ENCODE measurements at places on chromosomes 11 and 22. TPM values are rescaled to one million over a fixed set of nuclear protein-coding genes. Genes with fewer than 3 reads are reported as not detected.
A peak's percentile ranks its signal among the peaks of the same experiment; 100 is the strongest.

- DNase-seq, result no peak
Observed at GRCh38 chr11:126198648-126199047, 12.8 kb downstream of the RPUSD4 start.

DNA sequence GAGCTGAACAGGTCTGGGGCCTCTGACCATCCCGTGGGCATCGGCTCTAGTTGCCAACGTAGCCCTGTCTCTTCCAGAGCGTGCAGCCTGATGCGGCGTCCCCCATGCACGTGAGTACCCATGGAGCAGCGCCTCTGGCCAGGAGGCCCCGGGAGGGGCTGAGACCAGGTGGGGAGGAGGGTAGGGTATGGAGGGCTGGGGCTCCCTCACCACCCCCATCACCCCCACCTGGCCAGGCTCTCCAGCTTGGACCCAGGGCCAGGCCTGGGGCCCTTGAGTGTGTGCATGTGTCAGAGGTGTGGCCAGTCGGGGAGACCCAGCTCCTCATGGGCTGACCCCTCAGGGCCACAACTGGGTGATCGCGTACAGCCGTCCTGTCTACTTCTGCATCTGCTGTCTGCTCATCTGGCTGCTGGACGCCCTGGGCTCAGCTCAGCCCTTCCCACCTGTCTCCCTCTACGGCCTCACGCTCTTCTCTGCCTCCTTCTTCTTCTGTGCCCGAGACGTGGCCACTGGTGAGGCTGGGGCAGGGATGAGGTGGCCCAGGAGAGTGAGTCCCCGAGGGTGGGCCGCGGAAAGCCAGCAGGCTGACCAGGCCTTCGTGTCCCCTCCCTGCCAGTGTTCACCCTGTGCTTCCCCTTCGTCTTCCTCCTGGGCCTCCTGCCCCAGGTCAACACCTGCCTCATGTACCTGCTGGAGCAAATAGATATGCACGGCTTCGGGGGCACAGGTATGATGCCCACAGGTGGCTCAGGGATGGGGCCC is 8.5 kb downstream of the PCNX3 start:
- DNase-seq, result no peak

Gene PRDM11
- total RNA-seq, result 7.3 TPM

GRCh38 chr11:11020219-11020726 is 162.4 kb upstream of the ZBED5 start:
- DNase-seq, result no peak

DNA sequence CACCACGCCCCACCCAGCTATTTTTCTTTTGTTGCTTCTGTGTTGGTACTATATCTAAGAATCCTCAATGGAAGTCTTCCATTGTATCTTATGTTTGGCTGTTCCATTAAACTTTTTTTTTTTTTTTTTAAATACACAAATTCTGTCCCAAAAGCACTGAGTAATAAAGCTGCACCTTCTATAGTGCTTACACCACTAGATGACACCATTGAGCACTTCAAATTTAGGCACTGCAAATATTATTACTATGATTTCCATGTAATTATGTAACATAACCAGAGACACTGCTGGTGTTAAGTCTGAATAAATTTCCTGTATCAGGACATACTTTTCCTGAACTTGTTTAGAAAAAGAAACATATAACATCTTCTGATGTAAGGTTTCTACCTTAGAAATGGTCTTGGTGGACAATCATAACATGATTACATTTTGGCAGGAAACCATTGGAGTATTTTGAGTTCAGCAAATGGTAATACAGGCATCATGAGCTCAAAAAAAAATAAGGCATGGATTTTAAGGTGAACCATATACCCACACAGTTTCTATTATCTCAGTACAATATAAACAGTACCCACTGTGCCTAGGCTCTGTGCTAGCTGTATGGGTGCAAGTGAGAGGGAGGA is 110.5 kb downstream of the ATG16L2 start:
- no peak for DNase-seq

Gene ZNF143
- 48.8 TPM for total RNA-seq

Gene PAMR1
- total RNA-seq, result not detected

- DNase-seq, result peak; percentile 65
Observed at GRCh38 chr11:30586251-30587144, at the start of gene MPPED2. MPPED2 (minus strand) TSS chr11:30586353; CDS start chr11:30580373, 5,980 bp downstream.

- no peak for DNase-seq
Observed at GRCh38 chr22:28443526-28443876, 236.1 kb downstream of the TTC28 start.

DNA sequence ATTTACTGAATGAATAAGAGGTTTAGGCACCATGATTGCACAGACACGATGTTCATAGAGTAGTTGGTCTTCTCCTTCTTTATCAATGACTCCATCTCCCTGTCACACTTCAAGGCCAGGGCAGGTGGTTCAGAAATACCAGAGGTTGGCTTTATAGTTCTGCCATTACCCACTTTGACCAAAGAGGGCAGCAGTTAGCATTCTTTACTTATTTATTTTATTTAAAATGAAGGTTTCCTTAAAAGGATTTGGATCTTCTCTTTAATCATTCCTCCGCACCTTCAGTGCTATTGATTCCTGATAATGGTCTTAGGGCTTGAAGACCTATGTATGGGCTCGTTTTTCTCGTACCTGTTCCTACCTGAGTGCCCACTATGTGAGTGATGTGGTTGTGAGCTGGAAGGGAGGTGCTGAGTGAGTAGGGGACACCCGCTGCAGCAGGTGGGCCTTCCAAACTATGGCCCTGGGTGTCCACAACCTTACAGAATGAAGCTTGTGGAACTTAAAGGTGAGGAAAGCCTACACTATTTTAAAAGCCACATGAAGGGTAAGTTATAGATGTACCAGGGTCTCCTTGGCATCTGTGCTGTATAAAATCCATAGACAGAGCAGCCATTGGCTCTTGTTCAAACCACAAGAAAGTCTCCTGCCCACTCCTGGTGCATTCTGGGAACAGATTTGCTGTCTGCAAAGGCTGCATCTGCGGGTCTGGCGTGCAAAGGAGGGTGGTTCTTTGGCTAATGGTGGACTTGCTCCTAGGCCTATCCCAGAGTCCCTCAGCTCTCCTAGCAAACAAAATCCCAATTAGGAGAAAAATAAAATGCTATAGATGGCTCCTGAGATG is 35.0 kb downstream of the TIMP3 start:
- DNase-seq, result no peak

Gene PRPF19
- 97.7 TPM for total RNA-seq

Gene PKDREJ
- total RNA-seq, result not detected

DNA sequence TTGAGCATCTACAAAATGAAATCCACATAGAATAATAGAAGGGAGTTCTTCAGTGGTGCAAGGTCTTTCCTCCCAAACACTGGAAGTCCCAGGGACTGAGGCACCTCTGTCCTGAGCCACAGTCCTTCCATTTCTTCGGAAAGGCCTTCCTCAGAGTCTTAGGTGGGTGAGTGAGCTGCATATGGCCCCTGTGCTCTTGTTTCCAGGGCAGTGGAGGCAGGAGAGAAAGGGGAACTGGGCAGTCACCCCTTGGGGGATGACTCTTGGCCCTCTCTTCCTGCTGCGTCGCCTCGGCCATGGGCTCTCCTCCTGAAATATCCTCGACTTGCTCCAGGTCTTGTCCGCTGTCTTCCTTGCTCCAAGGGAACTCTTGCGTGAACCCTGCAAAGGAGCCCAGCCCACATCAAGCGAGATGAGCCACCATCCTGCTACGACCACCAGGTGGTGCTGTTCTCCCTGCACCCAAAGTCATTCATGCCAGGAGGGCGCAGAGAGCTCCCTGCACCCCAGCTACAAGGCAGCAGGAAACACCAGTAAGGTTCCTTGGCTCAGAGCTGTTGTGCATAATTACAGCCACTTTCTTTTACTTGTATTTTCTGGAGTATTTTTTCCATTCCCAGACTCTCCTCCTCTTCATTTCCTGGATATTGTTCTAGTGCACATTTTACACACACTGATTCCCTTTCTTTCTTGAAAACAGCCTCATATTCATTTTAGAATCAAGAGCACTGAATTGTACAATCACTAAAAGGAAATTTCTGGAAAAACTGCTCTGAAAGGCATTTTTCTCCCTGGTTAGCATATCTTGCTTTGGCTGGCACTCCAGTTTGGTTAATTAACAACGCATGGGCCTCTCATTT is 397.8 kb downstream of the OPCML start:
- peak; percentile 52 for DNase-seq

DNA sequence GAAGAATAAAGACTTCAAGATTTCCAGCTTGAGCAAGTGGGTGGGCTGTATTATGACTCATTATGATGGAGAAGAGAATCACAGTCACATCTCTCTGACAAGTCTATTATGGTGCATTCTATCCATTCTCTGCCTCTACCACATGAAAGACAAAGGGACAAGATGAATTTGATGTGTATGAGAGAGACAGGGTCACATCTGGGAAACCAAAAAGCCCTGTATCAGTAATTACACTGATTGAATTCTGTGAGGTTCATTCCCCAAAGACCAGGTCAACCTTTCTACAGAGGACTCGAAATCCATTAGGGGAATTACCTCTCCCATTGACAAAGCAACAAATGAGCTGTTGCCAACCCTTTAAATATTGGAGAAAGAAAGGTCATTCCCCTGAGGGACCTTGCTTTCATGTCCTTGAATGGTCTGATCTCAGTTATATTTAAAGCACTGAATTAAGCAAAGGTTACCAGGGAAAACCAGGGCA is 109.6 kb downstream of the USP35 start:
- no peak for DNase-seq

DNA sequence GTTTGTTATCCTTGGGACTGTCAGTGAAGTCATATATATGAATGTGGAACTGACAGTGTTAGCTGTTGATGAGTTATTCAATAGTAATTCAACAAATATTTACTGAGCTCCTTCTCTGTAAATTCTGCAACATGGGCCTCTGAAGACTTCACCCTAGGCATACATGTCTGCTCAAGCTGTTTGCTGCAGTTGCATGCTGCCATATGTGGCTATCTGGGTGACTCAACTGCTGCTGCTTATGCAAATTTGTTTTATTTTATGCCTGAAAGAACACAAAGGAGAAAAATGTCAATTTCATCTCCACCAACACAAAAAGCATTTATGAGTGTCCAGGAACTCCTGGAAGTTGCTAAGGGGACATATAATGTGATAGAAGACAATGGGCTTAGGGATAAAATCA is 417.6 kb downstream of the AASDHPPT start:
- DNase-seq, result no peak

Gene TRPM5
- total RNA-seq, result not detected

DNA sequence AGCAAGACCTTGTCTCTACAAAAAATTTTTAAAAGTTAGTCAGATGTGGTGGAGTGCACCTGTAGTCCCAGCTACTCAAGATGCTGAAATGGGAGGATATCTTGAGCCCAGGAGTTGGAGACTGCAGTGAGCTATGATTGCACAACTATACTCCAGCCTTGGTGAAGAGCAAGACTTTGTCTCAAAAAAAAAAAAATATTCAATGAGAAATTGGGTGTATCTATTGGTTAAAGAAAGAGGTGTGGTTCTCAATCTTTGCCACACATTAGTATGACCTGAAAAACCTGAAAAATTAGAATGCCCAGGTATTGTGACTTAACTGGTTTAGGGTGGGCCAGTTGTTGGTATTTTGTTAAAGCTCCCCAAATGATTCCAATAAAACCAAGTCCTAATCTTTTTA is 32.4 kb downstream of the MTNR1B start:
- DNase-seq, result no peak

DNA sequence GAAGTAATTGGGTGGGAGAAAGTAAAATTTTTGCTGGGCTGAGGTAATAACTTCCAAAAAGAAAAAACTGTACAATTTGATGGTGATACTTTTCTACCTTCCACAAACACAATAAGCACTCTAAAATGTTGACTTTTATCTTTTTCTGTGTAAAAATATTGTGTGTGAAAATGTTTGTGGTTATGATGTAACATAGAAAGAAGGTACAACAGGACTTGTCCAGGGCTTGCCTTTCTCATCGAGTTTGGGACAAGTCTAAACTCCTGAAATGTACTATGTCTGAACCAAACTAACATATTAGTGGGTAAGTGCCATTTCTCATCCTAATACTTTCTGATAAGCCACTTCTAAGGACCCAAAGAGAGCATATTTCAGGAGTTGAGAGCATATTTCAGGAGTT is 174.2 kb upstream of the PDGFD start:
- no peak for DNase-seq

DNA sequence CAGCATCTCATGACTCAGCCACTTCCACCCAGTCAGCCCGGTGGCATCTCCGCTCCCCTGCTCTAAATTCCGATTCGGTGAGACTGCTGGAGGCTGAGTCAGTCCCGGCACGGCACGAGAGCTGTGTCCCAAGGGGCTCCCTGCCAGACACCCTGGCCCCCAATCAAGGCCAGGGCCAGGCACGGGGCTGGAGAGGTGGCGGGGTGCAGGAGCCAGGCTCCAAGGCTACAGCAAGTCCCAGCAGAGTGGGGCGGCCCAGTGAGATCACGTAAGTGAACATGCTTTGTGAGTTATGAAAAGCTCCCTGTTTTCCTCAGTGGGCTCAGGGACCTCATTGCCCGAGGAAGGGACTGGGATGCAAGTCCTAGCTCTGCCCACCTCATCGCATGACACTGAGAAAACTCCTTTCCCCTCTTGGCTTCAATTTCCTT is 3.0 kb downstream of the C11orf68 start:
- DNase-seq, result no peak

Gene LUZP2
- not detected for total RNA-seq

DNA sequence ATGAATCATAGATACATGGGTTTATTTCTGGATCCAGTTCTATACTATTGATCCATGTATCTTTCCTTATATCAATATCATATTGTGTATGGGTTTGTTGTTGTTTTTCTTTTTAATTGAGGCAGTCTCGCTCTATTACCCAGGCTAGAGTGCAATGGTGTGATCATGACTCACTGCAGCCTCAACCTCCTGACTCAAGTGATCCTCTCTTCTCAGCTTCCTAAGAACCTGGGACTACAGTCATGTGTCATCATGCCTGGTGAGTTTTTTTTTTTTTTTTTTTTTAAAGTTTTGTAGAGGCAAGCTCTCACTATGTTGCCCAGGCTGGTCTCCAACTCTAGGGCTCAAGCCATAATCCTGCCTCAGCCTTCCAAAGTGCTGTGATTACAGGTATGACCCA is 1589.4 kb upstream of the TENM4 start:
- DNase-seq, result no peak

GRCh38 chr11:111320728-111321568 is 22.6 kb downstream of the POU2AF3 start:
- DNase-seq, result no peak

GRCh38 chr11:37896016-37896415 is 1298.0 kb upstream of the RAG2 start:
- no peak for DNase-seq

GRCh38 chr11:102347462-102348370 is 702 bp downstream of the BIRC2 start:
- DNase-seq, result no peak

DNA sequence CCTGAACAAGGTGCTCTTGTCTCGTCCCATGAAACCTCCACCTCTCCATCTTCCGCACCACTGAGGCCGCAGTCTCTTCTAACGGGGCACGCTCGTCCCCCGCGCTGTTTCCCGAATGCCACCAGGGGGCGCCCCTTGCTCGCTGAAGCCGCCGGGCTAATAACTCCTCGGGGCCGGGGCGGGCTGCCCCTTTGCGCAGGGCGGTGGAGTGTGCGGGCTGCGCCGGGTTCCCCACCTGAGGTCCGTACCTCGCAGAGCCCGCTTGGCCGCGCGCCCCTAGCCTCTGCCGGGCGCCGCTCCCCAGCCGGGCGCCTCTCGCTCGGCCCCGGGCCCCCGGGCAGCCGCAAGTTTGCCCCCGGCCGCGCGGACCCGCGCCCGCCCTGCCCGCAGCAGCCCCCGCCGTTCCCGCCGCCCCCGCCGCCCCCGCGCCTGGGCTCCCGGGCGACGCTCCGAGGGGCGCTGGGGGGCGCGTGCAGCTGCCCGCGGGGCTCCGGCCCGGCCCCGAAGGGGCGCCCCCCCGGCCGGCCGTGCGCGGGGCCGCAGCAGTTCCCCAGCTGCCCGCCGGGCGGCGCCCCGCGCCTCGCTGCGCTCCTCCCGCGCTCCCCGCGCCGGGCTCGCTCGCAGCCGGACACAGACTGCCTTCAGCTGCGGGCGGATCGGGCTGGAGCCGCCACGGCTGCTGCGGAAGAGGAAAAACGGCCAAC is at the start of gene GRIK4:
GRIK4 (plus strand) TSS at position 633 of the 704 bp plus-strand sequence. CDS start 148,571 bp downstream, outside the sequence.
- DNase-seq, result peak; percentile 85

Gene MCHR1
- total RNA-seq, result not detected

All from activated naive CD8-positive, alpha-beta T cell treated with anti-CD3 and anti-CD28 coated beads, Interleukin-2, amount 10 ng/mL, durations not matched to agents 7 days and 5 days (primary cell).